ENCODE measurements at places on chromosomes 6 and 20.

GRCh38 chr6:68059261-68059660 lies 575.8 kb upstream of the ADGRB3 start:
- no peak for DNase-seq

GRCh38 chr6:3987053-3987452 lies 91.9 kb downstream of the FAM217A start:
- DNase-seq, result no peak

DNA sequence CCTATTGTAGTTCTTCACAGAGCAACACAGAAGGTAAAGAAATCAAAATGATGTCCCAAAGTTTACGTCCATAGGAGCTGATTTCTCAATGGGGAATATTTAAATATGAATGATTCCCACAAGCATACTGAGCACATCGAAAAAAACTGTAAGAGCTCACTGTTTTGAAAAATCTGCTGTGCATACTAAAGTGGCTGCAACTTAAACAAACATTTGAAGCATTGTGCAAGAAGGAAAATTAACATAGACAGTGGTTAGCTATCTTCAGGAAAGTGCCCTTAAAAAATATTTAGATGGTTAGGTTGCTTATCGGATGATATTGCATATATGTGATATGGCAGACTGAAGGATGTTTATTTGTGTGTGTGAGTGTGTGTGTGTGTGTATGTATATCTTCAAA lies 747.6 kb downstream of the RFPL4B start:
- no peak for DNase-seq

GRCh38 chr6:116104636-116105035 lies 4.0 kb downstream of the NT5DC1 start:
- DNase-seq, result no peak

- DNase-seq, result no peak
Measured at GRCh38 chr6:21200134-21200870, 393.2 kb upstream of the SOX4 start.

GRCh38 chr20:53402233-53403005 lies 191.2 kb downstream of the ZNF217 start:
- DNase-seq, result no peak

DNA sequence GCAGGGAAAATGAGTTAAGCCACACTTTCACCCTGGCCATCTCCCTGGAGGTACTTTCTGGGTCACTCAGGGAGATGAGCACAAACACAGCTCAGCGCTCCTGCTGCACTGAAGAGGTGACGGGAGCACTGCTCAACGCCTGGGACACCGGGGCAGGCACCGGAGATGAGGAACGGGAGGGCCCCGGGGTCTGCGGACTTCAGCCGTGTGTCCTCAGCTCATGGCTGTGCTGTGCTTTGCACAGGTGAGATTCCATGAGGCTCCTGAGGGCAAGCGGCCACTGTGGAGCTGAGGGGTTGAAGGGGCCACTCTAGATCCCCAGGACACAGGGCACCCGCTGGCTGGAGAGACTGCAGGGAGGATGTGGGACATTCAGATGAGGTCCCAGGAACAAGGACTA lies 234.2 kb upstream of the EXOC2 start:
- no peak for DNase-seq

- no peak for DNase-seq
Measured at GRCh38 chr20:9838378-9839295, at the start of gene PAK5. Gene PAK5 (minus strand): TSS chr20:9839076. CDS start chr20:9644328, 194,748 bp downstream.
